ENCODE measurements at places on chromosomes 6 and 20.

DNA sequence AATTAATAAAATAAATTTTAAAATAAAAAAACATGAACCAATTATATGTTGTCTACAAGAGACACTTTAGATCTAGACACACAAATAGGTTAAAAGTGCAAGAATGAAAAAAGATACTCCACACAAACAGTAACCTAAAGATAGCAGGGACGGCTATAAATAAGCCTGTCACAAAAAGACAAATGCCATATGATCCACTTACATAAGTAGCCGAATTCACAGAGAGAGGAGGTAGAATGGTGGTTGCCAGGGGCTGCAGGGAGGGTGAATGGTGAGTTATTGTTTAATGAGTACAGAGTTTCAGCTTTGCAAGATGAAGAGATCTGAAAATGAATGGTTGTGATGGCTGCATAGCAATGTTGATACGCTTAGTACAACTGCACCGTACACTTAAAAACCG is 32.7 kb downstream of the KATNA1 start:
- no peak for DNase-seq
- H3K4me3 ChIP-seq = no peak overlapping the region
- H3K27me3 ChIP-seq = no peaks in the 10 kb centered on the region
- no peaks in the 10 kb centered on the region for H3K4me1 ChIP-seq

DNA sequence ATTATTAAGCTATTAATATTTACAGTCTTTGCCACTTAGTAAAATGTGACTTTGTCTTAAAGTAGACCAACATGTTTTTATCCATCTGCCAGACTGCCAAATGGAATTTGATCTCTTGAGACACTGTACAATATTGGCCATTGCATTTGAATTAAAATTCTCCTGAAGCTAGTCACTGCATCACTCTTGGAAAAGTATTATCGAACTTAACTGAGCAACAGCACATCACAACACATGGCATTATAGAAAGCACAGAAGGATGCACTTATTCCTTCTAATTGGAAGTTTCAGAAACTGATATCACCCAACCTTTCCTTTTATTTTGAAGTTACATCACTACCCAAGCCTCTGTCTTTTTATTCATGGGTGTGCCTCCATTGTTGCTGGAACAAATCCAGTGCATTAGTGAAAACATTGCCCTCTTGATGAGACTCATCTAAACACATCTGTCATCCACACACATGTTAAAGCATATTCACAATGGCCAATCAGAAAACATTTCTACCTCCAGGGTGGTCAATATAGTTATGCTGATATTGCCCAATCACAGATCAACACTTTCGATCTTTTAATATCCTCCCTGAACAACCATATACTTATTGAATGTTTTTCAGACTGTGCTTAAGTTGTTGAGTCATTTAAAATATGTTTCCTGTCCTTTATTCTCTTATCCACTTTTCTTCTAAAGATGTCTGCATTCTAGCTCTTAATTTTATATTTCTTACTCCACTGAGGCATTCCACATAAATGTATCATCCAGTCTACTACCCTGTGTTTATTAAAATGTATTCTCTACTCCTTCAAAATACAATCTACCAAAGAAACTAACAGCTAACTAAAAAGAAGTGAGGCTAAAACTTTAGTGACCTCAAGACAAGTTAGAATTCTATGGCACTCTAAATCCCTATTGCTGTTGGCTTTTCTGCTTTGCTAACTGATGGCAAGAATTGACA is 535.0 kb downstream of the RFPL4B start:
- no peak overlapping the region for H3K27ac ChIP-seq
- H3K4me3 ChIP-seq = no peak overlapping the region
- DNase-seq = no peak
- no peaks in the 10 kb centered on the region for H3K27me3 ChIP-seq

DNA sequence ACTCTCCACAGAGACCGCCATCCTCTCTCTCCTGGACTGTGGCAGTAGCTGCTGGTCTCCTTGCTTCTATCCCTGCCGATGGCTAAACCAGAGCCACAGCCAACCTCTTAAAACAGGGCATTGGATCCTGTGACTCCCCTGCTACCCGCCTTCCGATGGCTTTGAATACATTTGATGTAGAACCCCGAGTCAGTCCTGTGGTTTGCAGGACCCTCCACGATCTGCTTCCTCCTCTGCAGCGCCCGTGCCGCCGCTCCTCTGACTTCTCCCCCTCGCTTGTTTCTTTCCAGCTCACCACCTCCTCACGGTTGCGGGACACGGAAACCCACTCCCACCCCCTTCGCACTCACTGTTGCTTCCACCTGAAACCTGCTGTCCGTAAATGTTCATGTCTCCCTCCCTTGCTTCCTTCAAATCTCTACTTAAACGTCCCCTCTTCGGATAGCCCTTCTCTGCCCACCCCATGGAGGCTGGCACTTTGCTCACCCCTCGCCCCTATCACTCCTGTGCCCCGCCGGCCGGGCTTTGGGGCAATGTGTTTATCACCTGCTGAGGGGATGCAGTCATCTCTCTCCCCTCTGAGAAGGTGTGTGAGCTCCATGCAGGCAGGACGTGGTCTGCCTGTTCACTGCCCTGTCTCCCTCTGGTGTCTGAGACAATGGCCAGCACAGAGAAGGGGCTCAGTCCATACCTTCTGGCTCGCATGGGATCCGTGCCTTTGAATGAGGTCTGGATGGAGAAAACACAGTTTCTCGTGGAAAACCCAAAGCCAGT is 67.8 kb downstream of the GFOD1 start:
- no peaks in the 10 kb centered on the region for H3K27me3 ChIP-seq
- H3K36me3 ChIP-seq = no peaks in the 10 kb centered on the region
- DNase-seq = peak; percentile 74
- no peaks in the 10 kb centered on the region for H3K4me1 ChIP-seq
- no peak overlapping the region for H3K4me3 ChIP-seq
- no peak overlapping the region for H3K27ac ChIP-seq

DNA sequence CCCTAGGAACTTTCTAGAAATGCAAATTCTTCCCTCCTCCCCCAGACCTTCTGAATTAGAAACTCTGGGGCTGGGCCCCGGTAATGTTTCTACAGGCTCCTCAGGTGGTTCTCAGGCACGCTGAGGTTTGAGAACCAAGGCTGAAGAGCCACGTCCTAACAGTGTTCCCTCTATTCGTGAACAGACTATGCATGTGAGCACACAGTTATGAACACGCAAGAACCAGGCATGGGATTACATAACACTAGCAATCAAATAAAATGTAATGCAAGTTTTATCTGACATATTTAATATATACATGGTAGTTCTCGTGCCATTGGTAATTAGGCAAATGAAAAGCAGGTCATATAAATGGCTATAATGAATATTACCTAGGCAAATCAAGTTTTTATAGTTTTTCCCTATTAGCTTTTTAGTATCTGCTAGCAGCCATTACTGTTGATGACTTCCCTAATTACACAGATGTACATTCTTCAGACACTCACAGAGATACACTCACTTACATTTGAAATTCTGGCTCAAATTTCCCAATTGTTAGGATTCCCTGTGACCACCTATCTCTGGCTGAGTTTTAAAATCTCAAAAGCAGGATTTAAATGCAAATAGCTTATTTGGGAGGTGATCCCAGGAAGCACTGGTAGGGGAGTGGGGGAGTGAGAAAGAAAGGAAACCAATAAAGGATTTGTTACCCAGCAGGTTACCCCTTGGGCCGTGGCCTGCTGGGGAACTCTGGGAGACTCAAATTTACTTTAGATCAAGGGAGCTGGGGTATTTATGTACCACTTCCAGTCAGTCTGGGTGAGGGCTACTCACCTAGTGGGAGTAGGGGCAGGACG is 104.1 kb downstream of the TCP11 start:
- no peak overlapping the region for H3K4me3 ChIP-seq
- peaks cover 22% of the 10 kb centered on the region for H3K4me1 ChIP-seq
- no peaks in the 10 kb centered on the region for H3K27me3 ChIP-seq
- no peak overlapping the region for H3K27ac ChIP-seq
- no peak for DNase-seq

DNA sequence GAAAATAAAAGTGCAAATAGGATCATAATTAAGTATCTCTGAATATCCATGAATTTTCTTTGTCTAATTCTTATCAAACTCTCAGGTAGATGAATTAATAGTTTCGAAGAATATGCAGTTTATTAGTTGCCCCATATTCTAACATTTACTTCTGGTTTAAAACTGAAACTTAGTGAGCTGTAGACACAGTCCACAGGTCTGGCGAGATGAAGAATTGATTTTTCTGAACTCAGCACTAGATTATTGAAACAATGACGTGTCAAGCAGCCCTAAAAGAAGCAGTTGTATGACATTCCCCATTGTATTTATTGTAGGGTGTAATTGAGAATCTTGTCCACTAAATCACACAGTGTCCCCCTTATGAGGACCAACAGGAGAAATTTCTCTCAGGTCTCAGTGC is 407.1 kb downstream of the GRIK2 start:
- H3K36me3 ChIP-seq = no peaks in the 10 kb centered on the region
- no peaks in the 10 kb centered on the region for H3K4me1 ChIP-seq
- H3K27me3 ChIP-seq = no peaks in the 10 kb centered on the region
- no peak overlapping the region for H3K4me3 ChIP-seq
- H3K27ac ChIP-seq = no peak overlapping the region

- no peaks in the 10 kb centered on the region for H3K4me1 ChIP-seq
- no peak for DNase-seq
- H3K36me3 ChIP-seq = no peaks in the 10 kb centered on the region
- H3K27me3 ChIP-seq = no peaks in the 10 kb centered on the region
- no peak overlapping the region for H3K27ac ChIP-seq
These were observed 127.9 kb downstream of the WDR27 start for GRCh38 chr6:169573883-169574282.

- H3K4me3 ChIP-seq = no peak overlapping the region
- H3K4me1 ChIP-seq = peaks cover 8% of the 10 kb centered on the region
- H3K27ac ChIP-seq = no peak overlapping the region
- peak; percentile 11 for DNase-seq
These were observed 76.7 kb downstream of the PREP start for GRCh38 chr6:105326216-105326615.

GRCh38 chr6:132962936-132963868 is 148.8 kb downstream of the RPS12 start:
- DNase-seq = peak; percentile 63
- peaks cover 6% of the 10 kb centered on the region for H3K27me3 ChIP-seq
- H3K4me1 ChIP-seq = no peaks in the 10 kb centered on the region
- no peak overlapping the region for H3K27ac ChIP-seq
- H3K4me3 ChIP-seq = no peak overlapping the region

- H3K27me3 ChIP-seq = peaks cover 3% of the 10 kb centered on the region
- no peak for DNase-seq
- no peaks in the 10 kb centered on the region for H3K36me3 ChIP-seq
- peaks cover 13% of the 10 kb centered on the region for H3K4me1 ChIP-seq
These were observed at the start of gene TNNC2 for GRCh38 chr20:45827030-45827652. TNNC2 (minus strand) TSS chr20:45827312; CDS start chr20:45827248, 64 bp downstream.

DNA sequence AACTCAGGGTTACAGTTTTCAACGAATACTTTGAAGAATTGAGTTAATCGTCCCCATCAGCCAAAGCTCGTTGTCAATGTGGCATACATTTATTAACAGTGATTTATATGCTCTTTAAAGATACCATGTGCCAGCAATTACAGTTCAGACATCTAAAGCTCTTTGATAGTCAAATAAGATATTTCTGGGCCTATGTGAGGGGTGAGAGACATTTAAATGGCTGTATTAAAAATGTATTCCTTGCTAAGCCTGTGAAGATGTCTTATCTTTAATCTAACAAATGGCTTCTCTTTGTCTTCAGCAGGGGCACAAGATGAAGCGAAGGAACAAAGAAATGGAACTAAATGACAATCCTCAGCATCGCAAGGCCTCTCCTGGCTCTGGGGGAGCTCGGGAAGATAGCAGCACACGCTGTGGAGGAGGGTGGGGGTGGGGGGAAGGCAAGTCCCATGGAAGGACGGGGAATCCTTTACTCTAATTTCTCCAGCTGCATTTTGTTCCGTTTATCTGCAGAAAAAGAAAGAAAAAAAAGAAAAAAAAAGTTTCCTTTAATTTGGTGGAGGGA is 523.6 kb downstream of the KIF16B start:
- H3K36me3 ChIP-seq = no peaks in the 10 kb centered on the region
- H3K27ac ChIP-seq = no peak overlapping the region
- no peak overlapping the region for H3K4me3 ChIP-seq

DNA sequence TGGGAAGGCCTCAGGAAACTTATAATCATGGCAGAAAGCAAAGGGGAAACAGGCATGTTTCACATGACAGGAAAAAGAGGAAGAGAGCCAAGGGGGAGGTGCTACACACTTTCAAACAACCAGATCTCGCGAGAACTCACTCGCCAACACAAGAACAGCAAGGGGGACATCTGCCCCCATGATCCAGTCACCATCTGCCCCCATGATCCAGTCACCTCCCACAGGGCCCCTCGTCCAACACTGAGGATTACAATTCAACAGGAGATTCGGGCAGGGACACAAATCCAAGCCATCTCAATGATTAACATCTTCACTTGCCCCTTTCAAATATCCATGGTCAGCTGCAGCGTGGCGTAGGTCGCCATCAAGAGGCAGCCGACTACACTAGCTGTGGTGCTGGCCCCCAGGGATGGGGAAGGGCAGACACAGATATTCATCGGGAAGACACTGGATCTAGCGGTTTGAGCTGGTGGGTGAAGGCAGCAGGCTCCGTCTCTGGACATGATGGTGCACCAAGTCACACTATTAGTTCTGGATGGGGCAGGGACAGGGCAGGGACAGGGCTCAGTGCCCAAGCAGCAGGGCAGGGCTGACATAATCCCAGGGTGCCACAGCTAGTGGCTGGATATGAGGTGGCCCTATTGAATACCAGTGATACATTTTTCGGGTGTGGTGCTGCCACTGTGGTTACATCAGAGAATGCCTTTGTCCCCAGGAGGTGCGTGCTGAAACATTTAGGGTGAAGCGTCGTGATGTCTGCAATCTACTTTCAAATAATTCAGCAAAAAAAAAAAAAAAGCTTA is 31.6 kb downstream of the TUBB2B start:
- no peak overlapping the region for H3K27ac ChIP-seq
- H3K36me3 ChIP-seq = no peaks in the 10 kb centered on the region
- H3K27me3 ChIP-seq = no peaks in the 10 kb centered on the region

GRCh38 chr6:139753198-139753861 is 378.9 kb upstream of the CITED2 start:
- no peaks in the 10 kb centered on the region for H3K36me3 ChIP-seq
- DNase-seq = no peak
- H3K4me1 ChIP-seq = no peaks in the 10 kb centered on the region
- H3K27me3 ChIP-seq = no peaks in the 10 kb centered on the region
- H3K4me3 ChIP-seq = no peak overlapping the region

All from common myeloid progenitor, CD34-positive (primary cell).